Stimulated activated CD8-positive, alpha-beta memory T cell treated with anti-CD3 and anti-CD28 coated beads, Interleukin-4, amount 100 ng/mL, for 48 hours (primary cell): ENCODE measurements at places on chromosomes 1 and 21.

GRCh38 chr1:245153081-245153551 is 1.7 kb upstream of the KIF26B start:
- peak; percentile 71 for DNase-seq

GRCh38 chr1:218739426-218739825 is 394.3 kb downstream of the TGFB2 start:
- no peak for DNase-seq

GRCh38 chr1:85295006-85295431 is 18.6 kb upstream of the BCL10 start:
- no peak for DNase-seq

GRCh38 chr1:40825435-40825788 is 36.8 kb downstream of the CITED4 start:
- DNase-seq: no peak

GRCh38 chr1:43425045-43425444 is 28.7 kb downstream of the HYI start:
- DNase-seq: no peak

GRCh38 chr1:196467230-196467925 is 140.9 kb downstream of the KCNT2 start:
- no peak for DNase-seq

GRCh38 chr1:157575744-157576143 is 22.1 kb downstream of the FCRL4 start:
- DNase-seq: no peak

GRCh38 chr1:179241530-179242097 is 12.1 kb upstream of the ABL2 start:
- no peak for DNase-seq

DNA sequence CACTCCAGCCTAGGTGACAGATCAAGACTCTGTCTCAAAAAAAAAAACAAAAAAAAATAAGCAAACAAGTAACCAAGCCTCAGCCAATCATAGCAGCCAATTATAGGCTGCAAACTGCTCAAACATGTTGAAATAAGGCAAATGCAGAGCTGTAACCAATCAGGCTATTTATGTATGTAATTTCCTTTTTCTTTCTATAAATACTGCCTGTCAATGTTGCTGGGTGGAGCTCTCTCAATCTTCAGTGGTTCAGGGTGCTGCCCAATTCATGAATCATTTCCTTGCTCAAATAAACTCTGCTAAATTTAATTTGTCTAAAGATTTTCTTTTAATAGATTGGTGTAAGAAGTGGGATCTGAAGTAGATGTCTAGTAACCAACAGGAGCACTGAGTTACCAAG is 11.6 kb upstream of the CD1D start:
- no peak for DNase-seq

GRCh38 chr1:98355656-98356383 is 305.7 kb upstream of the SNX7 start:
- no peak for DNase-seq

DNA sequence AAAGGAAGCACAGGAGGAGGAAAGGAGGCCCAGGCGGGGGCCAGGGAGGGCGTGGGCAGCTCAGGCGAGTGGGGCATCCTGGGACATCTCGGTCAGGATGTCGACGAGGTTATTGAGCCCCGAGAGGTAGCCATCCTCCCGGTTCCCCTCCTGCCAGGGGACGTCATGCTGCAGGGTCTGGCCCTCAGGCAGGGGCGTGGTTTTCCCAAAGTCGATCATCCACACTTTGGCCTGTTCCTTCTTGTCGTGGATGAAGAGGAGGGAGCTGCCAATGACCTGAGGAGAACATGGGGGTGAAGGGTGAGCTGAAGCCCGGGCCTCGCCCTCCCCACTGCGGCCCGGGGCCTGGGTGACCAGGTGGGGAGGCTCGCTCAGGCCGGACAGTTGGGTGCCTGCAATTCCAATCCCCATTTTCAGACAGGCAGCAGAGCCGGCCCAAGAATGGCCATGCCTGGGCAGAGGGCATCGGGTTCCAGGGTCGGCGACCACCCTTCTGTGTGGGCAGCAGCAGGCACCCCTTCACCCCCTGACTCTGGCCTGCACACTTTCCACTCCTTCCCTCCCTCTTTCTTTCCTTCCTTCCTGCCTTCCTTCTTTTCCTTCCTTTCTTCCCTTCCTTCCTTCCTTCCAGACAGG is 86.2 kb downstream of the STUM start:
- peak; percentile 24 for DNase-seq

DNA sequence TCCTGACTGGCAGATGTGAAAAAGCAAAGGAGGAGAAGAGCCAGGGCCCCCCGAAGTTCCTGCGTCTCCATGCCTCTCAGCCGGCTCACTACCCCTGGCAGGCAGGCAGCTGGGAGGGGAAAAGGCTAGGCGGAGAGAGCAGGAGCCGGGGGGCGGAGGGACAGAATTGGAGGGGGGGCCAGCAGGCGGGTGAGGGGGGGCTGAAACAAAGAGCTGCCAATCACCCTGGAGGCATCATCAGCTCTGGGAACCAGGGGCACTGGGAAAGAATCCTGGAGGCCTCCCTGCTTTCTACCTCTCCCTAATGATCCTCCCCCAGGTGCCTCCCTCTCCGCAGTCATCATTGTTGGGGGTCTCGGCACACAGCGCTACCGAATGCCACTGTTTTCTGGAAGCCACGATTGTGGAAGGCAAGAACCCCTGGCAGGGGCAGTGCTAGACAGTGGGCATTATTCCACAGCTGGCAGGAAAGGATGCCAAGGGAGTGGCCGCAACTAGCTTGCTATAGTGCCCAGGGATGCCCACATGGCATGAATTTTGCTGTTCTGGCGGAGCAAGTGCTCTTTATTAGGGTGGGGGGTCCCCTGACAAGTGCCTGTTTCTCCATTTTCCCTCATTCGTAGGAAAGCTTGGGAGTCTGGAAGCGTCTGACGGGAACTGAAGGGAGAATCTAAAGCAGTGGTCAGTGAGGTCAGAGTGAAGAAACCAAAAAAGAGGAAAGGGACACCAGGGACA is at the start of gene THBS3:
Gene THBS3 (minus strand): TSS at position 92 of the 735 bp plus-strand sequence. CDS start 21 bp downstream, at position 71.
- no peak for DNase-seq

DNA sequence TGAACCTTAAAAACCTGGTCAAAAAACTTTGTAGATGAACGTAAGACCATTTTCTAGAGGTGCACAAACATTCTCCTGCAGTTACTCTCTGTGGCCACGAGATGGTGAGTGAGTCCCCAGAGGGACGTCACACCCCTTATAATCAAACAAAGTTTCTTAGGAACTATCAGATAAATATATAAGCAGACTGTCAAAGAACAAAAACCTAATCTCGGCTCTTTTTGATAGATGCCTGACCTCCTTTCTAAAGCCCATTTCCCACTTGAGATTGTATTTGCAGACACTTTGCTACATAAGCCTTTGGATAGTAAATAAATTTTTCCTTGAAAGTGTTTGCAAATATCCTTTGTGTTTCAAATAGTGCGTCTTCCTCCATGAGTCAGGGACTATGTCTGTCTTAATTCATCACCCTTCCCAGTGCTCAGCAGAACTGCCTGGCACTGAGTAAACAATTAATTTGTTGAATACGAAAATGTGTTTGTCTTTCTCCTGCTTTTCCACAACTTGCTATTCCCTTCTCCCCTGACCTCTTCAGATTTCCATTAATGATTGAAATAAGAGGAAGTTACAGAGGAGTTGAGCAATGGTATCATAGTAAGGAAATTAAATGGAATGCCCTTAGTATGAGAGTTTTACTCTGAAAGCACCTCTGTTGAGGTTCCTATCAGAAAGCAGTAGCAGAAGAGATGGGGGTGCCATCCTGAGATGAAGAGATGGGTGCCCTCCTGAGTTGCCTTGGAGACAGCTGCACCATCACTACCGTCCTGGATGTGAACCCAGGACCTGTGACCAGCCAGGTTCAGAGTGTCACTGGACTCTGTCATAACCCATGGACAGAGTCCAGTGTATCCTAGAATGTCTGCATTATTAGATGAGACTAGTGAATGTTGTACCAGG is 57.8 kb upstream of the RAVER2 start:
- DNase-seq: no peak

DNA sequence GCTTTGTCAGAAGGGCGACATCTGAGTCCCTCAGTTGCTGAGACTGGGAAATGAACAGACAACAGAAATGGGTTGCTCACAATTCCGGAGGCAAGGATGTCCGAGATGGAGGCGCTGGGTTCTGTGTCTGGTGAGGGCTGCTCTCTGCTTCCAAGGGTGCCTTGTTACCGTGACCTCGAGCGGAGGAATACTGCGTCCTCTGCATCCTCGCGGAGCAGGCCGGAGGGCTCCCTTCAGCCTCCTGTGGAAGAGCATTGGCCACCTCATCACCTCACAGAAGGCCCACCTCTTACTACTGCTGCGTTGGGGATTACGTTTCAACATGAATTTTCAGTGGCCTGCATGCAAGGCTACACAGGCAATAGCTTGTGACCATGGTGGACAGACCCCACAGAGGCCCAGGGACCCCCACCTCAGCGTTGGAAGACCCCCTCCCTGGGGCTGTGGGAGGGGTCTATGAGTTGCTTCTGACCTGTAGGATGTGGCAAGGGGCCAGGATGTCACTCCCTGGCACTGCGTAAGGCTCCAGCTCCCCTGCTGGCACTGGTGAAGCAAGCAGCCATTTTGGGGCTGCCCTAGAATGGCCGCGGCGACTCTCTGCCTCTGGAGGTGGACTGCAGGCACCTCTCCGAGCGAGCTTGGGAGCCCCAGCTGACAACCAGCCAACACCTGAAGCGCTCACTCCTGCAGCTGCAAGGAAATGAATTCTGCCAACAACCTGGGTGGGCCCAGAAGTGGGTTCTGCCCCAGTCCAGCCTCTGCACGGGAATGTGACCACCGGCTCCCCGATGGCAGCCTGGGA is 36.3 kb upstream of the COL6A1 start:
- no peak for DNase-seq

DNA sequence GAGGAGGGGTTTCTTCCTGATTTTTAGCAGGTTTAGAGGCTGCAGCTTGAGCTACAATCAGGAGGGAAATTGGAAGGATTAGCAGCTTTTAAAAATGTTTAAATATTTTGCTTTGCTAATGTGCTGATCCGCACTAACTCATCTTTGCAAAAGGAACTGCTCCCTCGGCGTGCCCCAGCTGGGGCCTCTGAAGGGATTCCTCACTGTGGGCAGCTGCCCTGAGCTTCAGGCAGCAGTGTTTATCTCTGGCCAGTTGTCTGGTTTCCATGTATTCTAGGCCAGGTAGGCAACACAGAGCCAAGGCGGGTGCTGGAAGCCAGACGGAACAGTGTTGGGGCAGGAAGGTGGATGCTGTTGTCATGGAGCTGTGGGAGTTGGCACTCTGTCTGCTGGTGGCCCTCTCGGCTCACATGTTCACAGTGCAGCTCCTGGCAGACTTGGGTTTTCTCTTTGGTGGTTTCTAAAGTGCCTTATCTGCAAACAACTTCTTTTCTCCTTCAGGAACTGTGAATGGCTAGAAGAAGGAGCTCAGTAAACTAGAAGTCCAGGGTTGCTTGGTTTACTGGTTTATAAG is 18.9 kb downstream of the NECAP2 start:
- DNase-seq: no peak

- DNase-seq: no peak
Observed at GRCh38 chr1:23543707-23544443, 12.8 kb upstream of the E2F2 start.

GRCh38 chr1:17586172-17586964 is 46.9 kb downstream of the ARHGEF10L start:
- DNase-seq: no peak

GRCh38 chr1:21020151-21020550 is 156.5 kb downstream of the EIF4G3 start:
- no peak for DNase-seq

DNA sequence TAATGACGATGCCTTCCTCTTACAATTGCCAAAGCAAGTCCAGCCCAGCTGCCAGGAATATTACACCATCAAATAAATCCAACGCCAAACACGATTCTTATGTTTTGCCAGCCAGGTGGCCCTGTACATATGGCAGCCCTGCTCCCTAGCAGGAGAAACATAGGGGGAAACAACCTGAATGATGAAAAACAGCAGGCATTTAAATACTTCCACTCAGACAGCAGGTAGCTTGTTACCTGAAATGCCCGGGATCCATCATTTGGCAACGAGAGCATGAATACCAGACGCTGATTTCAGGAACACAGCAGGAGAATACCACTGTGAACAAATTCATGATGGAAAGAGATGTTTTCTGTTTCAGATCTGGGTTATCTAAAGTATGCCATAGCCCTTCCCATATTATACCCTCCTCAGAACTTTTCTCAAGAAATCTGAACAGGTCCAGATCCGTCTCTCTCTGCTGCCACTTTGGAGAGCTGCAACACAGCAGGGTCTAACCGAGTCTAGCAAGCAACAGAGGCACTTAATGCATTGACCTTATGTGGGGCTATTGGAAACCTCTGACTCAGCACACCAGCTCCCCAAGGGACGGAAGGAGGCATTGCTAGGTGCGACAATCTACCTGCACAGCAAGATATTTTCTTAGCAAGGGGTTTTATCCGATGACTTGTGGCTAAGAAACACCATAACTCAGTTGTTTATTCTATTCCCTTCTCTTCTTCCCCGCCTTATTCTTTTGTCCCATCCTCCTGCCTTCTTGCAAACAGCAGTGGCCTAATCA is 166.3 kb downstream of the BARHL2 start:
- DNase-seq: no peak

DNA sequence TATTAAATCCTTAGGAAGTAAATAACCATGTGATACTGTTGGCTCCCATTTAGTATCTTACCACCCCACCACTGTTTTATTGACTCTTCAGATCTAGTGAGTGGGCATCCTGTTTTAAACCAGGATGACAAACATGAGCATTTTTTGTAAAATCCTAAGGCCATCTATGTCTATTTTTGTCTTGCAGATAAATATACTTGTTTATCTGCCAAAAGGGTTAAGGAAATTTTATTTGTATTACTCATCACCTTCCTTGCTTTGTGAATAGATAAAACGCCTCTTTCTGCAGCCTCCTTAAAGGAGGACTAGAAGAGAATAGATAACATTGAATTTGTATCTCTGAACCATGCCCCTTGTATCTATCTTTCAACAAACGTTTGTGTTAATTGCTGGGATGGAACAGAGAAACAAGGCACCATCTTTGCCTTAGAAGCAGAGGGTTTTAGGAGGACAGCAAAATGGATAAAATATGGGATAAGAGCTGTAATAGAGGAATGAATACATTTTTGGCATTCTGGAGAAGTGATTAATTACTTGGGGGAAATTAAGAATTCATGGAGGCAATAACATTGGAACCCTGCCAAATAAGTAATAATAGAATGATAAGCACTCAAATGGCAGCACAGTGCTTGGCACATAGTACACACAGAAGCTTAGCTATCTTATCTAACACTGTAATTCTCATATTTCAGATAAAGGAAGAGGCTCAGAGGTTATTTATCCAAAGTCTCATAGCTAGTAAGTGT is 14.7 kb downstream of the YTHDF2 start:
- no peak for DNase-seq
